ENCODE measurements at places on chromosomes 1 and 21.
A peak's percentile ranks its signal among the peaks of the same experiment; 100 is the strongest.

DNA sequence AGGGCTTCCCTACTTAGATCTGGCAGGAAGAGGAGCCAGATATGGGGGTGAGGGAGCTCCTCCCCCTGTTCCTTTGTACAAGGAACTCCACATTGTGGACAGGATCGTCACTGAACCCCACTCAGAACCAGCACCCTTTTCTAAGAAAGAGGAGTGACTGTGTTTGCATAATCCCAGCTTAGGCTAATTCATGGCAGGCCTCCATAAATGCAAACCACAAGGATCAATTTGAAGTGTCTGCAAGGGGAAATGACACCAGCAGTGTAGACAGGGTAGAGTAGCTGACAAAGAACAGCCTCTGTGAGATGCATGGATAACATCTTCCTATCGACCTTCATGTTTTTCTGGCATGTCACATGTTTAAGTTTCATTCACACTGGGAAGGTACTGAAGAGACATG is 11.7 kb downstream of the MX1 start:
- no peak for DNase-seq

- DNase-seq = no peak
These were observed 372.6 kb upstream of the LRRC7 start for GRCh38 chr1:69195136-69195535.

- no peak for DNase-seq
These were observed 23.9 kb downstream of the CITED4 start for GRCh38 chr1:40838045-40838979.

- peak; percentile 83 for DNase-seq
These were observed 3.4 kb downstream of the LACTBL1 start for GRCh38 chr1:22969304-22969709.

DNA sequence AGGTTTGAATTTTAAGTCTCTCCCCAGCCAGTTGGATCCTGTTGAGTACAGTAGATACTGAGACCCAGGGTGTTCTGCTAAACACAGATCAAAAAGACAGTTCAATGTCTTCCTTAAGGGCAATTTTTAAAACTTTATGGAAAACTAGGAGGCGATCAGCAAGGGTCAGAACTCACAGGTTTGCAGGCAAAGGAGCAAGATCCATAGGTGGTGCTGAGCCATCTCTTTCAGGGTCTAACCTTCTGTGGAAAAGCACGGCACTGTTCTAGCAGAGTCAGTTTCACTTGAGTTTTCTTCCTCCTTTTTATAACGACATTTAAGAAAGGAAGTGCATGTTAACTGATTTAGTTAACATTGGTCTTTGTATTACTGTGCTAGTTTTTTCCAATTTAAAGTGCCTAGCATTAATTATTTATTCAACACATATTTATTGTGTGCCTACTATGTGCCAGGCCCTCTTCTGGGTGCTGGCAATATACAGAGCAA is at the start of gene CD84:
Gene CD84 (minus strand): TSS at position 281 of the 486 bp plus-strand sequence. CDS start 59 bp downstream, at position 222.
- DNase-seq = no peak

DNA sequence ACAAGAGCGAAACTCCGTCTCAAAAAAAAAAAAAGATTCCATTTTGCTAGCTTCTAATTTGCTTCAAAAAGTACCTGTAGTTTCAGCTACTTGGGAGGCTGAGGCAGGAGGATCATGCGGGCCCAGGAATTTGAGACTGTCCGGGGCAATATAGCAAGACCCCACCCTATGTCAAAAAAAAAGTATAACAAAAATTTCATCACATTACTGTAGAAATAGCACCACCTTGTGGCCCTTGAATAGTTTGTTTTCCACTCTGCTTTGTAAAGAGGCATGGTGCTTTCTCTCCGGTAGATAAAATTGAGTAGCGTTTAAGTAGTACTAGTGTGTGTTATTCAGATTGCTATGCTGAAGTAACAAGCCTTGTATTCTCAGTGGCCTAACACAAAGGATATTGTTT is 18.2 kb upstream of the MSTO1 start:
- peak; percentile 78 for DNase-seq

DNA sequence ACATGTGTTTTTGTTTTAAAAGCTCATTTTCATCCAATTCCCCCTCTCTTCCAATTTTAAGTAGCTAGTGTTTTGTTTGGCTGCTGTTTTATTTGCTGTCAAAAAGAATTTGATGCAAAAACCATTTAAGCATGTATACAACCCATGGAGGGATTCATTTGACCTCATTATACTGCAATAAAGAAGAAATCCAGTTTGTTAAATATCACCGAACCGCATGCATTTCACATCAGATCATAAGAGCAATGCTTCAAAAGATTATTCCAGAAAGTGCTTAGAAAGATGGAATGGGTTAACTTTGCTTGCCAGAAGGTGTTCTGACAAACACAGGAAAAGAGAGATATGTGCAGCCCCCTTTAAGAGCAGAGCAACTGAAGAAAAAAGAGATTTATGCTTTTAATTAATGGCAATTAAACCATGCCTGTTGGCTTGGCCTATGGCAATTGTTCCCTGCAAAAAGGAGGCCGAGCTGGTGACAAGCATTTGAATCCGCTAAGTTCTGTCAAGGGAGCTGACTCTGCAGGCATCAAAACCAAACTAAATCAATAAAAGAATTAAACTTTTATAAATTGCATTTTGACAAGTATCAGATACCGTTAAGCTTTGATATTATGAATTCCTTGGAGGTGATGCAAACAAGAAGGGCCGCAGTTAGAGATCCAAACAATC is 14.4 kb upstream of the BARHL2 start:
- no peak for DNase-seq

DNA sequence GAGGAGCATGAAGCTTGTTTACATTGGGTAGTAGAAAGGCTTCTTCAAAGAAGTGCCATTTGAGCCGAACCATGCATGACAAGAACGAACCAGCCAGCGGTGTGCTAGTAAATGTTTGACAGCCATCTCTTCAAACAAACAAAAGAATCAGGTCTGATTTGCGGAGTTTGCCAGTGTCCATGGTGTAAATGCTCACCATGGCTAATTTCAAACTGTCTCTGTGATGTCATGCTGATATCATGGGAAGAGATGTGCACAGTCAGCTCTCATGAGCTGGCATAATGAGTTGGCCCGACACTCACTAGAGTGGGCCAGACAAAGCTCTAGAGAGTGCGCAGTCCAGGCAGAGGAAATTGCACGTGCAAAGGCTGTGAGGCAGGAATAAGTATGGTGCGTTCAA is 101.1 kb downstream of the KAZN start:
- no peak for DNase-seq

DNA sequence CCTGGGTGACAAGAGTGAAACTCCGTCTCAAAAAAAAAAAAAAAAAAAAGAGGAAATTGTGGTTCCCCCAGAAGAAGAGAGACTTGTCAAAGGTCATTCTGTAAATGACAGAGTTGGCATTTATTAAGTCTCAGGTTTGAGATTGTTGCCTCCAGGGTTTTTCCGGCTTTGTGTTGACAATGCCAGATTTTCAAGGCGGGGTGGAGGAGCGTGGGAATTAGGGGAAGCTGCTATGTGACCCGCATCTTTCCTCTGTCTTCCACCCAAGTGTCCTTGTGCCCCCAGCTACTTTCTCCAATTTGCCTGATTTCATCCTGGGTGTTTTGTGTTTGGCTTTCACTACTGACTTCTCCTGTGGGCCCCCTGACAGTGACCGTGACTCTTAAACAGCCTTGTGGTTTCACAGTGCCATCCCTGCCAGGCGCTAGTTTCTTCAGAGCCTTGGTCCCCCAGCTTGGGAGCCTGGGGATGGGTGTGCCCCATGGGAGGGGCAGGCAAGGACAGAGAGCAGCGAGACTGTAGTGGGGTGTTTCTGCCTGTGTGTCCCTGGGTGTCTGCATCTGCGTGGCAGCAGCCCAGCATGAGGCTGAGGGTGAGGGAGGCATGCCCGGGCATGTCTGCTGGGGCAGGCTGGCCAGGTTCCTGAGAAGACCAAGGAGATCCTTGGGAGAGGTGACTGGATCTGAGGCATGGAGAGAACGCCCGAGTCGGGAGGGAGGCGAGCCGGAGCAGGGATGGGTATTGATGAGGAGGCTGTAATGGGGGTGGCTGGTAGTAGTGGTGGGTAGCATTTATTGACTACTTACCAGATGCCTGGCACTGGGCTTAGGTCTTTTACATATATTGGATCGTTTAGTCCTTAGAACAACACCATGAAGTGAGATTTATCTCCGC is 46.3 kb downstream of the IER5 start:
- DNase-seq = peak; percentile 81

DNA sequence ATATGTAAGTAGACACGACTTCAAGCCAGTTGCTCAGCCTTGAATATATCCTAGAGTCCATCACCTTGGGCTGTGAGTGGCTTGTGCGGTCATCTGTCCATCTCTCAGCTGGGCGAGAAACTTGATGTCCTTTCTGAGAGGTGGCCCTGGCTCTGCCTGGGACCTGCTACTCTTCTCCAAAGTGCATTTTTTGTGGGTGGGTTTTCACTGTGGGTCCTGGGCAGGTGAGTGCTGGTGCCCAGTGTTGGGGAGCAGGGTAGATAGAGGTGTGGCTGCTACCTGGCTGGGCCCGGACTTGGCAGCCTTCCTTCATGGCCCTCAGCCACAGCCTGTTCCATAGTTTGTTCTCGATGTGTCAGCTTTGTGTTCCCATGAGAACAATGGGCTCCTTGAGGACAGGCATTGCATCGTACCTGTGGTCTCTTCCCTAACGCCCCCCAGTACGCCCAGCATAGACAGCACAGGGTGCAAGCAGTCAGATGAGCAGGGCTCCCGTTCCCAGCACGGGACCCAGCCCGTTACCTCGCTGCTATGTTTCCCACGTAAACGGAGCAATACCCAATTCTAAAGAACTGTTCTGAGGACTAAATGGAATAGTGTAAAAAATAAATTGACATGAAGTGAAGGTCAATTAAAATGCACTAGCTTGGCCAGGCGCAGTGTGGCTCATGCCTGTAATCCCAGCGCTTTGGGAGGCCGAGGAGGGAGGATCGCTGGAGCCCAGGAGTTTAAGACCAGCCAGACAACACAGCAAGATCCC is 877 bp upstream of the SLX9 start:
- no peak for DNase-seq

DNA sequence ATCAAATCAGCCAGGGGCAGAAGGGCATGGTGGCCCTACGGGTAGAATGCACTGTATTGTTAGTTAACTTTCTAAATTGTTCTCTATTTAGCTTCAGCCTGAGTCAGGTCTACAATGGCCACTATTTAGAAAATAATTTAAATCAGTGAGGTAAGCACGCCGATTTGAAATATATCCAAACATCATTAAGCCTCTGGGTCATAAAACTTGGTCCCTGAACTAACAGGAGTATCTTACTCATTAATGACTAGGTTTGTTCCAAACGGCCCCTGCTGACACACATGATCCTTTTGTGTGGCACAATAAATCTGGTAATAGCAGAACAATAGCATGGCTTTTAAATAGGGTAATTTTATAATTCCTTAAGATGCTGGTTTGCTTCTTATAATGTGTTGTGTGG is 48.4 kb downstream of the STX6 start:
- peak; percentile 37 for DNase-seq

- DNase-seq = peak; percentile 10
These were observed 647.2 kb upstream of the CXADR start for GRCh38 chr21:16865632-16866031.

DNA sequence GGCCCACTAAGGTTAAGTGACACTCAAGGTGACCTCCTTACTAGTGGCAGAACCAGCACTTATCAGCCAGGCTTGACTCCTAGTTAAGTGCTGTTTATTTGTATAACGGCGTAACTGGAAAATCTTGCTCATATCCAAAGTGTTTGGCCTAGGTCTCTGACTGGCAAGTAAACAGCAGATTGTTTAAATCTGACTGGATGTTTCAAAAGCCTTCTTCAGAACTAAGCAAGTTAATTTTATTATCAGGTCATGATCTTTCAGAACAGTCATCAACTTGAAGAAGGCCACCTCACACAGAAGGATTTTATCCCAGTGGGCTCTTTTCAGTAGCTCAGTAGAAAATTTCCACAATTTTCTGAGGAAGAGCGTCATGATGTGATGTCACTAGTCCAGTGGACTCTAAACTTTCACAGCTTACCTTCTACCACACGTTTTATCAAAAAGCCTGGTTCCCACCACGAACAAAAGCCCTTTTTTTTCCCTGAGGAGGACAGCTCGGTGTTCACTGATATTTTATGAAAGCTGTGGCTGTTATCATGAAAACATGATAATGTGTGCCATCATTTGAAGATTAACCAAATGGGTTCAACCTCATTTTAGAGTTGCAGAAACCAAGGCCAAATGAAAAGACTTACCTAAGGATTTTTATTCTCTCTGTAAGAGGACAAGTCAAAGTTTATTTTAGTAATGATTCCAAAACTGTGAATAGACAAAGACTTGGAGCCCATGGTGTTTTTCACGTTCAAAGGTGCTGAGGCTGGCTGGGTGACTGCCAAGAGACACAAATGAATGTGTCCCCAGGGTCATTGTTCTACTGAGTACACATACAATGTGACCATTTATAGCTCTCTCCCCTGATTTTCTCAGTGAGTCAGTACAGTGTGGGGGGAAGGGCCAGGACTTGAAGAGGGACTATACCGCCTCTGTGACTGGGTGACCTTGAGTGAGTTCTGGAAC is 9.1 kb downstream of the SGIP1 start:
- peak; percentile 82 for DNase-seq

DNA sequence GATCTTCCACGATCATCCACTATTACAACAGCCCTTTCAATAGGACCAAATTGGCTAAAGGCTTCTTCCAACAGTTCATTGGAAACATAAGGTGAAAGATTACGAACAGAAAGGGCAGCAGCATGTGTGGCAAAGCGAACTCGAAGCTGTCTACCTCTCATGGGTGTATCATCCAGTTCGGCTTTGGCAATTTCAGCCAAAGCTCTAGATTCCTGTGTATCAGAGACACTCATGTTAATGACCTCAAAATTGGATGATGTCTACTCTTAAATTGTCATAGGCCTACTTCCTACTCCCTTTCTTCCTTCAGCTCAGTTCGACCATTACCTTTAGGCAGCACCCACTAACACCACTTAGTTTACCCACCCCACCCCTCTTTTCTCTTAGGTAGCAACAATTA is 2.2 kb downstream of the SFPQ start:
- DNase-seq = no peak

DNA sequence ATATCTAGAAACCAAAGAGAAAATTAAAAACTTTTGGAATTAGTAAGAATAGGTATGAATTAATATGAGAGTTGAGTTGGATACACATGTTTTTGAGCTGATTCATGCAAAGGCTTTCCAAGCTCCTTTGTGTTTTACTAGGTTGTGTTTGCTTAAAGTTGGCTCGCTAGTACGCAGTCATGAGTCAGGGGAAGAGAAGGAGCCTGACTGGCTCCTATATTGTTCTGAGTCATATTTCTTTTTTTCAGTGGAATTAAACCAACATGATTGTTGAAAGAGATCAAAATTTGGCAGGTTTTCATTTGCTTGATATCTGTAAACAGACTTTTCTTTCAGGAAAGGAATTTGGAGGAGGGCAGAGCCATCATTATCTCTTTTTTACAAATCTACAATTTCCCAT is 66.7 kb downstream of the MAGI3 start:
- peak; percentile 97 for DNase-seq

DNA sequence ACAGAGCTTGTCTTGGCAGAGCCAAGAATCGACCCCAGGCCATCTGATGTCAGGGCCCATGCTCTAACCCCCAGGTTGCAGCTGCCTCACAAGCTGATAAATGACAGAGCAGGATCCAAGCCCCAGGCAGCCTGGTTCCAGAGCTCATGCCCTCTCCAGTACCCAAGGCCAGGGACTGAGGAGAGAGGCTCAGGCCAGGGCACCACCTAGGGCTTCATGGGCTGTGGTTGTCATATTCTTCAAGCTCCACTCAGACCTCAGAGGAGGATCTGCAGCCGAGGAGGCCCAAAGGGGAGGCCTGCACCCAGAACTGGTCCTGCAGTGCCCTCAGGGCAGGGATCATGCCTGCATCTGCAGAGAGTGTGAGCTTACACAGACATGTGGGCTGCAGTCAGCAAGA is 301.1 kb downstream of the MATN1 start:
- DNase-seq = no peak
